ENCODE measurements at places on chromosomes 11 and 22. TPM values are rescaled to one million over a fixed set of nuclear protein-coding genes. Genes with fewer than 3 reads are reported as not detected.

GRCh38 chr11:72787216-72788104 is 6.4 kb downstream of the STARD10 start:
- H3K27ac ChIP-seq: peak overlapping the region; percentile 60
- no peaks in the 10 kb centered on the region for H3K27me3 ChIP-seq
- H3K4me1 ChIP-seq: peaks cover 13% of the 10 kb centered on the region
- no peaks in the 10 kb centered on the region for H3K36me3 ChIP-seq

DNA sequence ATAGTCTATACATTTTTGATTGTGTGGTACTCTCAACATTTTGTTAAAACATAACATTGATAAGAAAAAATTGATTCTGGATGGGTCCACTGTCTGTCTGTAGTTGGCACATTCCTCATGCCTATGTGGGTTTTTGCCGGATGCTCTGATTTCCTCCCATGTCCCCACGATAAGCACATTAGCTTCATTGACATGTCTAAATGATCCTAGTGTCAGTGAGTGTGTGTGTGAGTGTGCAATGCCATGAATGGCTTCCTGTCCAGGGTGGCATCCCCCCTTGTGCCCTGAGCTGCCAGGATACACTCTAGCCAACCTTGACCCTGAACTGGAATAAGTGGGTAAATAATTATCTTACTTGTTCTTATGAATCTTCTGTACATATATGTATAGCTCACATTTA is 5.4 kb downstream of the SFI1 start:
- no peak for DNase-seq
- no peaks in the 10 kb centered on the region for H3K4me1 ChIP-seq
- no peaks in the 10 kb centered on the region for H3K27me3 ChIP-seq
- H3K36me3 ChIP-seq: peaks cover 2% of the 10 kb centered on the region
- H3K27ac ChIP-seq: no peak overlapping the region

DNA sequence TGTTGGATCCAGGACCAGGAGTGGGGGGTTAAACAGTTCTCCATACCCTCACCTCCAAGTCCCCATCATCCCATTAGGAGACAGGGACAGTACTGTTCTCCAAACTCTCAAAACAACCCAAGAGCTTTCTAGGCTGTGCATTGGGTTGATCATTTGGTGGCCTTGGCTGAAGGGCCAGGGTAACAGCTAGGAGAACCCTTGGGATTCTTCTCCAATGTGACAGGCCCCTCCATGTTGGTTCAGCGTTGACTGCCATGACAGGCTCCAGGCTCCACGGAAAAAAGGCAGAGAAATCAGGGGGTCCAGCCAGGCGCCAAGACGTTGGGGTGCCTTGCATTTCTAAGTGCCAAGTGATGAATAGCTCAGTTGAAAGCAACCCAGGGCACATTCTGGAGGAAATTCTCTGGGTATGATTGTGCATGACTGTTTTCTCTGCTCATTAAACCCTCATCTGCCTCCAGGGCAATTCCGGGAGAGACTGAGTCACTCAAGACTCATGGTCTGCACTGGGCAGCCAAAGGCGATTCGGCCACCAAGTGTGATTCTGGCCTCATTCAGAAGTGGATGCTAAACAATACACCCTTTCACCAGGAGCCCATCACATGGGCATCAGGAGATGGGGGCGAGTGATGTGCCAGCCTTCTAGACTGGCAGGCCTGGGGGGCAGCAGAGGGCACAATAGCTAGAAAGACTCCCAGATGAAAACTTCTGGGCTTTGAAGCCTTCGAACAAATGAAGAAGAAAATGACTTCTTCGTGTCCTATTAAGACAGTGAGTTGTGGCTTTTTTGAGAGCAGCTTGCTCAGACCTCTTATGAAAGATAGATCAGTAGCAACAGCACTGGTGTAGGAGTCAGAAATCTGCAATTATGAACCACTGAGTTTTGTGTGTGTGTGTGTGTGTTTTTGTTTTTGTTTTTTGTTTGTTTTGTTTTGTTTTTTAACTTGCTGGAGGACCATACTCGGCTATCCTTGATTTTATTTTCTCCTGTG is 27.7 kb downstream of the CD44 start:
- H3K4me1 ChIP-seq: peaks cover 7% of the 10 kb centered on the region
- DNase-seq: peak; percentile 21
- no peak overlapping the region for H3K4me3 ChIP-seq
- no peaks in the 10 kb centered on the region for H3K27me3 ChIP-seq

- no peak for DNase-seq
- no peaks in the 10 kb centered on the region for H3K27me3 ChIP-seq
- H3K36me3 ChIP-seq: no peaks in the 10 kb centered on the region
- no peak overlapping the region for H3K27ac ChIP-seq
- no peaks in the 10 kb centered on the region for H3K4me1 ChIP-seq
- no peak overlapping the region for H3K4me3 ChIP-seq
These were observed 768.7 kb downstream of the ETS1 start for GRCh38 chr11:127818625-127819024.

Gene TMPRSS13
- 9.4 TPM for total RNA-seq

DNA sequence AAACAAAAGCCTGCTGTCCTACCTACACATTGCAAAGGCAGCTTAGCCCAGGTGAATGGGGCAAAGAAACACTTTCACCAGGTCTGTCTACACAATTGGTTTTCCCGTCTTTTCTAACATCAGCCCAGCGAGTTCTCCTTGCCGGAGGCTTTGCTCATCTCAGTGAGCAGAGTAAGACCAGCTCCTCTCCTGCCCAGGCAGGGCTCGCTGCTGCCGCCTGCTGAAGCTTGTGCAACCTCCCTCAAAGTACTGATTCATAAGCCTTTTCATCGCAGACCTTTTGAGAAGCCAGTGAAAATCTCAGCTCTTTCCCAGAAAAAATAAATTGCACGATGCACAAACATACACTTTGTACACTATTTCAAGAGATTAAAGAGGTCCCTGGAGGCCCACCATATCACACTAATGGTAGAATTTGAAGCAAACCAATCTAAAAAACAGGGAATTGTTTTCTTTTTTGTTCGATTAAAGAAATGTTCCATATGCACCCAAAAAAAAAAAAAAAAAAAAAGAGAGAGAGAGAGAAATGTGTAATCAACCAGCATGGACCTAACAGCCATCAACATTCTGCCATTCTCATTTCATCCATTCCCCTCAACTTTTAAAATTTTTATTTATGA is 328.1 kb upstream of the MPPED2 start:
- H3K27me3 ChIP-seq: no peaks in the 10 kb centered on the region
- H3K4me3 ChIP-seq: no peak overlapping the region
- no peak overlapping the region for H3K27ac ChIP-seq
- no peaks in the 10 kb centered on the region for H3K36me3 ChIP-seq
- peaks cover 3% of the 10 kb centered on the region for H3K4me1 ChIP-seq
- DNase-seq: peak; percentile 88

DNA sequence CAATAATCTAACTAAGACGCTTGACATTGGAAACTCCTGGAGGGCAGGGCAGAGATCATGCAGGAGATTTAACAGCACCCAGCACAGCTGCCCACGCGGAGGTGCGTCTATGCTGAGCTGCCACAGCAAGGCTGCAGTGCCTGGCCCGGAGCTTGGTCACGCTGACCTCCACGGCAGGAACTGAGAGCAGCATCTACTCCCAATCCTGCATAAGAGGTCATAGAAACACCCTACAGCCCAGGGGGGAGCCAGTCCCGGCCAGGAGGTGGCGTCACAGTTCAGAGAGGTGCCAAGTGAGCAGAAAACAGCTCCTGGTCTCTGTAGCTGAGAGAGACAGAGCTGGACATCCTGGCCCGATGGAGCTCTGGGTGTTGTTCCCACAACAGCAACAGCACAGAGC is 121.1 kb upstream of the TMEM45B start:
- no peak for DNase-seq
- H3K36me3 ChIP-seq: no peaks in the 10 kb centered on the region
- H3K27me3 ChIP-seq: peaks cover 5% of the 10 kb centered on the region
- H3K4me3 ChIP-seq: no peak overlapping the region

DNA sequence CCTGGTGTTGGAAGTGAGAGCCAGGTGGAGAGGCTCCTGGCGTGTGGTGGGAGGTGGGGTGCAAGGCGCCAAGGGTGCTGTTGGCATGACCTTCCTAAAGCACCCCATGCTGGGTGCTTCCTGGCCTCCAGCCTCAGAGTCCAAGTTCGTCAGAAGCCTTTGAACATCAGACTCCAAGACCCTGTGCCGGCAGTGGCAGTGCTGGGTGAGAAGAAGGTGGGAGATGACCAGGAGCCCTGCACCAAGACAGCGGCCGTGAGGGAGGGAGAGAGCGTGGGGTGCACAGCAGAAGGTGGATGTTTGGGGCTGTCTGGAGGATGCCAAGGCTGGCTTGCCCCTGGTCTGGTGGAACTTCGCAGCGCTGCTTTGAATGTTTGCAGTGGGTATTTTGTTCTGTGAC is 29.7 kb upstream of the PARVB start:
- DNase-seq: no peak
- no peak overlapping the region for H3K27ac ChIP-seq
- no peak overlapping the region for H3K4me3 ChIP-seq
- peaks cover 44% of the 10 kb centered on the region for H3K36me3 ChIP-seq

DNA sequence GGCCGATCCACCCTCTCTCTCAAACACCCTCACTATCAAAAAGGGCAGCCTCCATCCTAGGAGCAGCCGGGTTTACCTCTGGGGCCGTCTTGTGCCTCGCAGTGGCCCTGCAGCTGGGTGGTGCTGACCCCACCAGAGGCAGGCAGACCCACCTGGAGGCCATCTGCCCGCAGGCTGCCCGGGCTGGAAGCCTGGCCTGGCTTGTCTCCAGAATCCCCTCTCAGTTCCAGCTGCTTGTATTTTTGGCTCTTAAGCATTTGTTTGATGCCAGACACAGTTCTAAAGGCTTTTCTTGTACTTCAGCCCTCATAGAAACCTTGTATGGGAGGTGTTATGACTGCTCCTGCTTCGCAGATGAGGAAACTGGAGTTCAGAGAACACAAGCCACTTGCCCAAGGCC is 4.2 kb upstream of the NFAM1 start:
- peak; percentile 59 for DNase-seq
- H3K4me3 ChIP-seq: no peak overlapping the region
- H3K27me3 ChIP-seq: peaks cover under 1% of the 10 kb centered on the region

- H3K27ac ChIP-seq: no peak overlapping the region
- no peaks in the 10 kb centered on the region for H3K36me3 ChIP-seq
- no peak overlapping the region for H3K4me3 ChIP-seq
- no peaks in the 10 kb centered on the region for H3K27me3 ChIP-seq
These were observed 201.7 kb downstream of the GRIK4 start for GRCh38 chr11:120713296-120713695.

Gene DGAT2
- 5.7 TPM for total RNA-seq

GRCh38 chr22:19743651-19744050 is 16.9 kb upstream of the TBX1 start:
- no peak overlapping the region for H3K4me3 ChIP-seq
- peaks cover 19% of the 10 kb centered on the region for H3K4me1 ChIP-seq
- peak; percentile 69 for DNase-seq
- no peaks in the 10 kb centered on the region for H3K27me3 ChIP-seq

GRCh38 chr11:77093987-77094840 is 8.4 kb upstream of the OMP start:
- H3K27me3 ChIP-seq: no peaks in the 10 kb centered on the region
- H3K4me1 ChIP-seq: no peaks in the 10 kb centered on the region
- no peak overlapping the region for H3K27ac ChIP-seq
- H3K36me3 ChIP-seq: no peaks in the 10 kb centered on the region
- H3K4me3 ChIP-seq: no peak overlapping the region

Gene PSMC3
- total RNA-seq: 61.6 TPM

Gene FOLR1
- total RNA-seq: 182 TPM

- no peak for DNase-seq
- H3K27ac ChIP-seq: no peak overlapping the region
- H3K4me3 ChIP-seq: no peak overlapping the region
These were observed 110.2 kb upstream of the SORL1-AS1 start for GRCh38 chr11:121563003-121563402.

DNA sequence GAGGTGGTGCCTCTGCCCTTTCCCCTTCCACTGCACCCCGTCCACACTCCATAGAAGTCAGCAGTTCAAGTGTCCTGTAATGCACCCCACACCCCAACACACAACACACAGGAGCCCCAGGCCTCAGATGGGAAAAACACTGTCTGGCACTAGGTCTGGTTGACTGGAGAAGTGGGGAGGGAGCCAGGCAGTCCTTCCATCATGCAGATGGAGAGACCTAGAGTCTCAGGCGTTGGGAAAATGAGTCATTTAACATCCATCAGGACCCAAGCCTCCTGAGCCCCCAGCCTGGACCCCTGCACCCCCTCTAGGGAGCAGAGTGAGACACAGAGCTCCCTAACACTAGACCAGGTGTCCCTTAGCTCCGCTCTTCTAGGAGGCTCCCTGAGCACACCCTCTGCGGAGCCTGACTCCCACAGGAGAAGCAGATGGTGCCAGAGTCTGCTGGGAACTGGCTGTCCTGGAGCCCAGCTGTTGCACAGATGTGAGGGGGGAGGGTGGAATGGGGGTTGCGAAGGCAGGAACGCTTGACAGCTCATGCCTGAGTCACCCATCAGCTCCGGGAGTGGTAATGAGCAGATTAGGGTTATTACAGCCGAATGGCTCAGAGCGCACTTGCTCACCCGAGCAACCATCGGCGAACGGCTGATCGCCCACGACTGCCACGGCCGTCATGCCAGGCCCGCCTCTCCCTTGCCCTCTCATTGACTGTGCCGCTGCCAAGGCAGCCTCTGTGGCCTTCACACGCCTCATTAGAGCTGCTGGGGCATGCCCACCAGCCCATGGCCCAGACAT is 22.1 kb upstream of the SYT7 start:
- no peak overlapping the region for H3K27ac ChIP-seq
- no peaks in the 10 kb centered on the region for H3K36me3 ChIP-seq
- H3K4me1 ChIP-seq: no peaks in the 10 kb centered on the region
- DNase-seq: no peak
- no peaks in the 10 kb centered on the region for H3K27me3 ChIP-seq
- no peak overlapping the region for H3K4me3 ChIP-seq

Gene NTM
- total RNA-seq: 12.0 TPM

Gene C1QTNF4
- 1.8 TPM for total RNA-seq

Gene SMC1B
- not detected for total RNA-seq

- no peak for DNase-seq
- peaks cover 8% of the 10 kb centered on the region for H3K4me1 ChIP-seq
- H3K4me3 ChIP-seq: no peak overlapping the region
- no peak overlapping the region for H3K27ac ChIP-seq
- no peaks in the 10 kb centered on the region for H3K36me3 ChIP-seq
These were observed 158.5 kb downstream of the CCDC34 start for GRCh38 chr11:27204529-27204928.

- DNase-seq: peak; percentile 40
- H3K36me3 ChIP-seq: no peaks in the 10 kb centered on the region
- peak overlapping the region; percentile 93 for H3K4me3 ChIP-seq
These were observed 860 bp downstream of the TMEM184B start for GRCh38 chr22:38271927-38272372.

DNA sequence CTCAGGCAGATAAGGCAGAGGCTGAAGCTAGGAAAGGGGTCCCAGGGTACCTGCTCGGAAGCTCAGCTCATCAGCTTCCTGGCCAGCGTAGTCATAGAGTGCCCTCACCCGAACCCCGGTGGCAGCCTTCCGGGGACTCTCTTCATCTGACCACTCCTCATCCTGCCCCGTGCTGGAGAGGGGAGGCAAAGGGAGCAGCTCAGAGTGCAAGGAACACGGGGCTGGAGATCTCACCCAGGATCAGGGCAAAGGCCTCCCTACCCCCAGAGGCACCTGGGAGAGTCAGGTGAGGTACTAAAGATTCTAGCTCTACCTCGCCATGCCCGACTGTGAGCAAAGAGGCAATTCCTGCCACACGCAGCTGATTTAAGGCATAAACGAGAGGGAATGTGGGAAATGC is 1.6 kb upstream of the ARFGAP2 start:
- peaks cover 26% of the 10 kb centered on the region for H3K4me1 ChIP-seq
- no peaks in the 10 kb centered on the region for H3K27me3 ChIP-seq
- no peak overlapping the region for H3K4me3 ChIP-seq
- peak overlapping the region; percentile 99 for H3K27ac ChIP-seq
- DNase-seq: no peak

GRCh38 chr11:107043242-107044006 is 25.1 kb upstream of the GUCY1A2 start:
- H3K27ac ChIP-seq: no peak overlapping the region
- H3K27me3 ChIP-seq: no peaks in the 10 kb centered on the region
- H3K4me1 ChIP-seq: peaks cover 20% of the 10 kb centered on the region
- no peaks in the 10 kb centered on the region for H3K36me3 ChIP-seq
- no peak overlapping the region for H3K4me3 ChIP-seq
